ENCODE measurements at places on chromosomes 2 and 18. TPM values are rescaled to one million over a fixed set of nuclear protein-coding genes. Genes with fewer than 3 reads are reported as not detected.

GRCh38 chr2:46828491-46829230 is 86.9 kb downstream of the MCFD2 start:
- H3K27ac ChIP-seq, result no peak overlapping the region
- H3K4me3 ChIP-seq, result peak overlapping the region; percentile 45
- H3K27me3 ChIP-seq, result peaks cover 9% of the 10 kb centered on the region
- no peak for DNase-seq

The ANXA4 gene
- total RNA-seq, result 29.4 TPM

- no peak for DNase-seq
- H3K27me3 ChIP-seq, result no peaks in the 10 kb centered on the region
- H3K27ac ChIP-seq, result no peak overlapping the region
- no peak overlapping the region for H3K4me3 ChIP-seq
- no peaks in the 10 kb centered on the region for H3K36me3 ChIP-seq
Measured at GRCh38 chr2:222572264-222572721, 83.6 kb downstream of the FARSB start.

DNA sequence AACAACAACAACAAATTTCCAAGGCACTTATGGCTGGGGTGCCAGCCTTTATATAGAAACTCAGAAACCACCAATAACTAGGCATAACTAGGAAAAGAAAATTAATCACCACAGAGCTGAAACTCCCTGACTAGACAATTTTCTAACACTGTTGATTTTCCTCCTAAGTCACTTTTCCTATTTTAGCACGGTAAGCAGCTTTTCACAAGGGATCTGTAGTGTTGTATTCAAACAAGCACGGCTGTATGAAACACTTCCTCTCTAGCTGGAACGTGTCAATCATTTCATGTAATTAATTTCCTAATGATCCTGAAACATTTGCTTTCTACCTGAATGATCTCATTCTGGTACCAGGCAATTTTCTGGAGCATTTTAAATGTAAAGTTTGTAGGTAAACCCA is 645.0 kb downstream of the IRS1 start:
- no peaks in the 10 kb centered on the region for H3K27me3 ChIP-seq
- H3K27ac ChIP-seq, result no peak overlapping the region
- H3K4me3 ChIP-seq, result no peak overlapping the region
- no peaks in the 10 kb centered on the region for H3K36me3 ChIP-seq
- H3K4me1 ChIP-seq, result peaks cover 3% of the 10 kb centered on the region
- no peak for DNase-seq

- H3K27ac ChIP-seq, result no peak overlapping the region
- no peak overlapping the region for H3K4me3 ChIP-seq
- DNase-seq, result no peak
- H3K4me1 ChIP-seq, result no peaks in the 10 kb centered on the region
- H3K27me3 ChIP-seq, result peaks cover 15% of the 10 kb centered on the region
Measured at GRCh38 chr18:78420116-78420515, 559.5 kb upstream of the SALL3 start.

The NPPC gene
- 11.4 TPM for total RNA-seq

DNA sequence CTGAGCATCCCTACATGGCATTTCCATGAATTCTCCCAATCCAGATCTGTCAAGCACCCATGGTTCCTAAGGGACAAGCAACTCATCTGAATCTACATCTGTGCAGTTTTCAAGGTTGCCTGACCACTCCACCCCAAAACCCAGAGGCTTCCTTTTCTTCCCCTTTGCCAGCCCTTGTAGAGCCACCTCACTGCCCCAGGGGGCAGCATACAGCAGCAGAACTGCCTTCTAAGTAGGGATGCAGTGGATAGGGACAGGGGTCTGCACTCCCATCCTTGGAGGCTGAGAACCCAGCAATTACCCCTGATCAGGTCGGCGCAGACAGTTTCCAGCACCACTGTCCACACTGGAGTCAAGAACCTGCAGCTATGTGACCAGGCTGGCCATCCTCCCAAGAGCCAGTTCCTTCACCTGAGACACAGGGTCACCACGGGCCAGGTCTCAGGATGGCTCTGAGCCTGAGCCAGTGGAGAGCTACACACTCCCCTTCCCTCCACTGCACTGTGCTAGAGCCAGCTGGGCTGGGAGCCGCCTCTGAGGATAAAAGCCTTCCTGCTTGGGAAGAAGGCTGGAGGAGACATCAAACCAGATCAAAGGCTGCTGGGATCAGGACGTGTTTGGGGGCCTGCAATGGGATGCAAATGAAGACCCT is 283.1 kb downstream of the CELF4 start:
- peaks cover 7% of the 10 kb centered on the region for H3K4me1 ChIP-seq
- peaks cover 13% of the 10 kb centered on the region for H3K27me3 ChIP-seq
- H3K36me3 ChIP-seq, result peaks cover 8% of the 10 kb centered on the region

DNA sequence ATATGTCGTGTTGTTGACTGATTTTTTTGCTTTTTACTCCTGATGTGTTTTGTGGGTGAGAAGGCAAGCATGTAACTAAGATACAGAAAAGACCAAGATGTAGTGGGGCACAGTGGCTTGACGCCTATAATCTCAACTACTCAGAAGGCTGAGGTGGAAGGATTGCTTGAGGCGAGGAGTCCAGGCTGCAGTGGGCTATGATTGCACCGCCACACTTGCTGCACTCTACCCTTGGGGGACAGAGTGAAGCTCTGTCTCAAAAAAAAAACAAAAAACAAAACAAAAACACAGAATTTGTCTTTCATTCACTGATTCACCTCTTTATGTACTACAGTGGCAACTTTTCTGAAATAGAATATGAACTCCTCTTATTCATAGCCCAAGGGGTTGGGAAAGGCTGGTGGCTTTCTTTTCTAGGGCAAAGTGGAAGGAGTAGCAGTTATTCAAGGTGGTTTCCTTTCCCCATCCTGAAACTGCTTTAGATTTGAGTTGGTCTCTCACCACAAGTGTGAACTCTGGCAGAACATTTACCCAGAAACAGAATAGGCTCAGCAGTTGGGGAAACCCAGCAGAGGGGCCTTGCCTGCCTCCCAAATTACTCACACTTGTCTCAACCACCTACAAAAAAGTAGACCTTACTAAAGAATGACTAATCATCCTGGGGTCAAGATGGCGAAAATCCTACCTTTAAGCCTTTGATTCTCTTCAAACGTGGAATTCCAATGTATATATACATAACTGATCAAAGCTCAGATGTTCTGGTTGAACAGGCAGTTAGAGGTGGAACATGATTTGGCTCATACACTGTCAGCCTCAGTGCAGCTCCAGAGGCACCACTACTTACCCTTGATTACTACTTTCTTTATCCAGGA is 6.5 kb downstream of the TANK start:
- H3K27ac ChIP-seq, result no peak overlapping the region
- no peaks in the 10 kb centered on the region for H3K27me3 ChIP-seq
- no peak for DNase-seq

GRCh38 chr18:21857871-21858270 is 117.3 kb downstream of the MIB1 start:
- H3K27me3 ChIP-seq, result no peaks in the 10 kb centered on the region
- no peak overlapping the region for H3K4me3 ChIP-seq
- no peaks in the 10 kb centered on the region for H3K4me1 ChIP-seq
- no peak overlapping the region for H3K27ac ChIP-seq
- DNase-seq, result no peak
- H3K36me3 ChIP-seq, result peaks cover 18% of the 10 kb centered on the region

DNA sequence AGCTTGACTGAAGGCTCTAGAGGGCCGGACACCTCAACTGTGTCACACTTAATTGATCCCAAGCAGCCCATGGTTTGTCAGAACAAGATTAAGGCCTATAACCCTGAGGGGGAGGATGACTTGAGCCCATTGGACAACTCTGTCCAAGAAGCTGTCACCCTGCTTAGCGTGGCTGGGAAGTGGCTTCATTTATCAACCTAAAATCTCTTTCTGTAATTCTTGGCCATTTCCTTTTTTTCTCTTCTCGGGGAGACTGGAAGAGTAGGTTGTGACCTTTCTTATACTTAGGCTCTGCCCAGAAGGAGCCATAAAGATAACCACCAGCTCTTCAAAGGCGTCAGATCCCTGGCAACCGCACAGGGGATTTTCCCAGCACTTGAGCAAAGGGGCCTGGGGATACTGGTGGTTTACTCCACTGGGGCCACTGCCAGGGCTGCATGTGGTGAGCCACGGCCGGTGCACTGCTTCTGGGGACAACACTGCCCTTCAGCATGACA is 265.5 kb downstream of the CYRIA start:
- no peak overlapping the region for H3K27ac ChIP-seq
- no peaks in the 10 kb centered on the region for H3K4me1 ChIP-seq
- H3K27me3 ChIP-seq, result no peaks in the 10 kb centered on the region

Data from endothelial cell (in vitro differentiated cells).